ENCODE measurements at places on chromosomes 11 and 22.

DNA sequence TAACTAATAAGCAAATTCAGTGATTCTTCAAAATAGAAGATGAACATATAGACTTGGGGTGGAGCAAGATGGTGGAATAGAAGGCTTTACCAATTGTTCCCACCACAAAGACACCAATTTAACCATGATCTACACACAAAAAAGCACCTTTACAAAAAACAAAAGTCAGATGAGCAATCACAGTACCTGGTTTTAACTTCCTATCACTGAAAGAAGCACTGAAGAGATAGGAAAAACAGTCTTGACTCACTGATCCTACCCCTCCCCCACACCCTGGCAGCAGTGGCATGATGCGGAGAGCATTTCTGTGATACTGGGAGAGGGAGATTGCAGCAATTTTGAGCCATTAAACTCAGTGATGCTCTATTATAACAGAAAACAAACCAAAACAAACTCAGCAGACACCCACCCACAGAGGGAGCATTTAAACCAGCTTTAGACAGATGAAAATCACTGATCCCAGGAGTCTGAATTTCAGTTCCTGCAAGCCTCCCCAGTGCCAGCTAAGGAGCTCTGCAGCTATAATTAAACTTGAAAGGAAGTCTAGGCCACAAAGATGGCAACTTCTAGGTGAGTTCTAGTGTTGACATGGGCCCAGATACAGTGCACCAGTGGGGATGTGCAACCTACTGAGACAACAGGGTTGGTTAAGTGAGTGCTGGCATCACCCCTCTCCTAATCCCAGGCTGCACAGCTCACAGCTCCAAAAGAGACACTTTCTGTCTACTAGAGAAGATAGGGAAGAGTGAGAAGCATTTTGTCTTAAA is 161.8 kb upstream of the GRIA4 start:
- no peak for DNase-seq

- DNase-seq, result no peak
Observed at GRCh38 chr11:124961972-124962609, 8.1 kb downstream of the CCDC15 start.

DNA sequence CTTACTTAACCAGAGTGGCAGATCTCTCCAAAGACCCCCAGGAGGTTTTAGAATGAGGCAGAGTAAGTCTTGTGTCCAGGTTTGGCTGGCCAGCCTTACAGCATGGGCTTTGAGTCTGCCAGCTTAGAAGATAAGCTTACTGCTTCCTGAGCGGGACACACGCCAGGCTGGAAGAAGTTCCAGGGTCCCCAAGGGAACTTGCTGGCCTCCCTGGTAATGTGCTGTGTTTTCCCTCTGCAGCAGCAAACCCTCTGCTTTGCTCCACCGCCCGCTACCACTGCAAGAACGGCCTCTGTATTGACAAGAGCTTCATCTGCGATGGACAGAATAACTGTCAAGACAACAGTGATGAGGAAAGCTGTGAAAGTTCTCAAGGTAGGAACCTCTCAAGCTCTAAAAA is 154.2 kb downstream of the LDLRAD3 start:
- no peak for DNase-seq

- no peak for DNase-seq
Observed at GRCh38 chr11:20912922-20913512, 243.6 kb downstream of the NELL1 start.

GRCh38 chr11:9042488-9042887 is 38.7 kb upstream of the NRIP3 start:
- DNase-seq, result no peak

DNA sequence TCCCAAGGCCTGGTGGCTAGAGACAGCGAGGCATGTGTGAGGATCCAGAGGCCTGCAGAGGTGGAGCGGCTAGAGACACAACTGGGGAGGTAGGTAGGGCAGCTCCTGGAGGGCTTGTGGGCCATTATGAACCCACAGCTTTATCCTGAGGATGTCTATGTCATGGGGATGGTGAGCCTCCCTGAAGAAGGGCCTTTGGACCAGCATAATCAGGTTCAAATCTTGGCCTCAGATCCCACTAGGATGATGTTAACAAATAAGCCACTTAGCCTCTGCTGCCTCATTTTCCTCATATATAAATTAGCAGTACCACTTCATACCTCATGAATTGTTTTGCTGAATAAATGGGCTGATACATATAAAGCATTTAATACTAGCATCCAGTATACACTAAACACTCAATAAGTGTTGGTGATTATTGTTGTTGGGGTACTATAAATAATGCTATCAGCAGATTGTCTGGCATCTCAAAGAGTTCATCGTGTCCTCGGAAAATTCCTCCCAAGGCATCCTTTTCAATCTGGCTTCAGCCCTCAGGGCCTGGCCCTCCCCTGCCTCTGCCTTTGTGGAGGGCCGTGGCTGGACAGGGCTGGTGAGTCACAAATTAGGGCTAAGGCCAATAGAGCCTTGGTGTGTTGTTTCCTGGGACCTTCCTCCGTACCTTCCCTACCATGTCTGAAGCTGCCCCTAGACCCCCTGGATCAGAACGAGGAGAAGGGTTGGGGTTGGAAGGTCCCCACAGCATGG is 30.9 kb upstream of the LRRC32 start:
- DNase-seq, result no peak

- DNase-seq, result no peak
Observed at GRCh38 chr11:9953994-9954626, 290.2 kb downstream of the SWAP70 start.

GRCh38 chr11:102357116-102357515 is 10.1 kb downstream of the BIRC2 start:
- DNase-seq, result no peak

- DNase-seq, result no peak
Observed at GRCh38 chr11:69348414-69349235, 54.7 kb downstream of the MYEOV start.

DNA sequence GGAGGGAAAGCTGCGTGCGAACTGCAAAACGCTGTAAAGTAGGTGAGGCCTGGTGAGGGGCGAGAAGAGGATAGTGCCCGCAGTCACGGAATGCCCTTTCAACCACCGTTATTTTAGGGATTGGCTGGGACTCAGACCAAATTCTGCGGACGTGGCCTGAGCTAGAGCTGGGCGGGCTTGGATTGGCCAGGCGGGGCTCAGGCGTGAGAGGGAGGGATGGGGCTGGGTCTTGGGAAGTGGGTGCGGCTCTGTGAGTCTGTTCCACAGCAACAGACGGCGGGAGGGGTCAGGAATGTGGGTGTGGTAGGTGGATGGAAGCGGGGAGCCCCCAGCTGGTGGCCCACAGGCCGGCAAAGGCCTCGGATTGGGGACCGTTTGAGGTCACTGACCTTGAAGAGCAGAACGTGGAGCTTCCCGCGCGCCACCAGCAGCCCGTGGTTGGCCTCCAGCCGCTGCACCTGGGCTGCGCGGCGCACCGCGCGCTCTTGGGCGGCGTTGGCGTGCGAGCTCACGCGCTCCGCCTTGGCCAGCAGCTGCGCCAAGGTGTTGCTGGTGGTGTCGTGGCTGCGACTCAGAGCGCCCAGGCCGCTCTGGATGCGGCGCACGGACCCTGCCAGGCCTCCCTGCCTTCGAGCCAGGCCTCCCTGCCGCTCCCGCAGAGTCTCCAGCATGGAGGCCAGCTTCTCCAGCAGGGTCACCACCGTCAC is 444 bp downstream of the CAVIN3 start:
- DNase-seq, result no peak

GRCh38 chr11:44029977-44030911 is 17.5 kb upstream of the ACCSL start:
- no peak for DNase-seq

DNA sequence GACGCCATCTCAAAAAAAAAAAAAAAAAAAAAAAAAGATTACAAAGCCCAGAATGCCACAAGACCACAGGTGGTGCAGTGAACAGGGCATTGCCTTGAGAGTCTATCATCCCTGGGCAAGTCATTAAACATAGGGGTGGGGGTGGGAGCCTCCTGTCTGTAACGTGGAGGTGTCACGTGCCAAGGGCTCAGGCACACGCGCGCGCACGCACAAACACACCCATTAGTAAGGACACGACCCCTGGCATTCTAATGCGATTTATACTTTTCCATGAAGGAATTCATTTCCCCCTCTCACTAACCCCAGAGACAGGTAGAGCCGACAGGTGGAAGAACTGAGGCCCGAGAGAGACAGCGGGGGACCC is 5.8 kb upstream of the GCAT start:
- DNase-seq, result no peak

DNA sequence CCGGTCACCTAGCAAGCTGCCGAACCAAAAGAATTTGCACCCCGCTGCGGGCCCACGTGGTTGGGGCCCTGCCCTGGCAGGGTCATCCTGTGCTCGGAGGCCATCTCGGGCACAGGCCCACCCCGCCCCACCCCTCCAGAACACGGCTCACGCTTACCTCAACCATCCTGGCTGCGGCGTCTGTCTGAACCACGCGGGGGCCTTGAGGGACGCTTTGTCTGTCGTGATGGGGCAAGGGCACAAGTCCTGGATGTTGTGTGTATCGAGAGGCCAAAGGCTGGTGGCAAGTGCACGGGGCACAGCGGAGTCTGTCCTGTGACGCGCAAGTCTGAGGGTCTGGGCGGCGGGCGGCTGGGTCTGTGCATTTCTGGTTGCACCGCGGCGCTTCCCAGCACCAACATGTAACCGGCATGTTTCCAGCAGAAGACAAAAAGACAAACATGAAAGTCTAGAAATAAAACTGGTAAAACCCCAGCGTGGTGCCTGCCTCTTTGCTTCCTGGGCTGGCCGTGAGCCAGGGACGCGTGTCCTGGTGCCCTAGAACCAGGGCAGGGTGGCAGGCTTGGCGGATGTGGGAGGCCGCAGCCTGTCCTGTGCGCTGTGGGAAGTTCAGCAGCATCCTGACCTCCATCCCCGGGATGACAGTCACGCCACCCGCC is 13.2 kb downstream of the CCND1 start:
- DNase-seq, result no peak

DNA sequence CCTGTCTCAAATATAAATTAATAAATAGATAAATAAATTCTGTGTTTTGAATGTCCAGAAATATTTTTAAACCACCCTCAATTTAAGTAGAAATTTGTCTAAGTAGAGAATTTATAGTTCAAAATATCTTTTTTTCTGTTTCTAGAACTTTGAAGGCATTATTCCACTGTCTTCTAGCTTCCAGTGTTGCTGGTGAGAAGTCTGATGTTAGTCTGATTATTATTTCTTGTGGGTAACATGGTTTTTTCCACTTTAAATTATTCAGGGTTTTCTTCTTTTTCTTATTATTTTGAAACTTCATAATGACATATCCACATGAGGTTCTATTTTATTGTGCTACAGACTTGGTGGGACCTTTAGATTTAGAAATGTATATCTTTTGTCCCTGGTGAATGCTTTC is 46.4 kb upstream of the HEPHL1 start:
- DNase-seq, result no peak

GRCh38 chr11:19687392-19687791 is 25.2 kb upstream of the NAV2 start:
- DNase-seq, result no peak

GRCh38 chr22:48239461-48240147 is 1477.2 kb downstream of the TBC1D22A start:
- no peak for DNase-seq

GRCh38 chr11:1522081-1522424 is 35.5 kb upstream of the MOB2 start:
- no peak for DNase-seq

DNA sequence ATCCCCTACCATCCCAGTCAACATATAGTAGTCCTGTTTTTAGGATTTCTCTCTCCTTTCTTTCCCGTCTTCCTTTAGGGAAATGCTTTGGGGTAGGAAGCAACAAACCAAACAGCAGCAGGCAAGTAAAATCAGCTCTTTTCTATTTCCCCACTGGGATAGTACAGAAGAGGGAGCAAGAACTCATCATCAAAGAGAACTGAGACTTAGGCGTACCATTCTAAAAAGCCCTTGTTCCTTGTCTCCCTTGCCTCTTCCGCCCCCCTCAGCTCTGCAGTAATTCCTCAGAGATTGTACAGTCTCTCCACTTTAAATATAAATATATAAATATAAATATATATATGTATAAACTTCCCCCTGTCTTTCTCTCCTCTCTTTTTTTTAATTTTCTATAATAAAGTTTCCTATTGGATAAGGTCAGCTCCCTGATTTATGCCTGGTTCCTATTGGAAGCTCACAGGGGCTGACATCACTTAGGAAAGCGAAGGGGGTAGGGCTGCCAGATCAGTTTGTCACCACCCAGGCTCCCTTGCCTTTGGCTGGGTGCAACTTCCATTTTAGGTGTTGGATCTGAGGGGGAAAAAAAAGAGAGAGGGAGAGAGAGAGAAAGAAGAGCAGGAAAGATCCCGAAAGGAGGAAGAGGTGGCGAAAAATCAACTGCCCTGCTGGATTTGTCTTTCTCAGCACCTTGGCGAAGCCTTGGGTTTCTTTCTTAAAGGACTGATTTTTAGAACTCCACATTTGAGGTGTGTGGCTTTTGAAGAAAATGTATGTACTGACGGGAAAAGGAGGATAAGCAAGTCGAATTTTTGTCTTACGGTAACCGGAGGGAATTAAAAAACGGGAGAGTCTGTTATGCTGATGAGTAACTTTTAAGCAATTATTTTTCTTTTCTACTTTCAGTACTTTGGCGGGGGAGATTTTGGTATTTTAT is at the start of gene CTNND1:
TSS of gene CTNND1 (plus strand) at position 502 of the 934 bp plus-strand sequence. CDS start 29,677 bp downstream, outside the sequence.
- no peak for DNase-seq

GRCh38 chr11:15754221-15754620 is 602.1 kb downstream of the SOX6 start:
- no peak for DNase-seq

GRCh38 chr11:26717771-26718170 is 4.1 kb downstream of the SLC5A12 start:
- DNase-seq, result no peak

DNA sequence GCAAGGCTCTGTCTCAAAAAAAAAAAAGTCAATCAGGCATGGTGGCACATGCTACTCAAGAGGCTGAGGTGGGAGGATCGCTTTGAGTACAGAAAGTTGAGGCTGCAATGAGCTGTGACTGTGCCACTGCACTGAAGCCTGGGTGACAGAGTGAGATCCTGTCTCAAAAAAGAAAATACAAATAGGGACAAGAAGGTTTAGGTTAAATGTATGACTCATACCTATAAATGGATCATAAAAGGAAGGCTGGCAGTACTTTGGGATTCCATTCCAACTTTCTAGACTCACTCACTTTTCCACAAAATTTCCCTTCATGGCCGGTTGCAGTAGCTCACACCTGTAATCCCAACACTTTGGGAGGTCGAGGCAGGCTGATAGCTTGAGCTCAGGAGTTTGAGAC is 25.6 kb upstream of the OSBP start:
- DNase-seq, result no peak

- DNase-seq, result no peak
Observed at GRCh38 chr11:111707039-111707690, 59.0 kb downstream of the PPP2R1B start.
